Activated CD8-positive, alpha-beta memory T cell treated with anti-CD3 and anti-CD28 coated beads, Interleukin-2, amount 50 U/mL, for 48 hours (primary cell): ENCODE measurements at places on chromosomes 5 and 9.

- DNase-seq: no peak
These were observed 103.3 kb downstream of the ESM1 start for GRCh38 chr5:54882101-54882500.

- no peak for DNase-seq
These were observed 15.9 kb downstream of the GABRA1 start for GRCh38 chr5:161863811-161864210.

DNA sequence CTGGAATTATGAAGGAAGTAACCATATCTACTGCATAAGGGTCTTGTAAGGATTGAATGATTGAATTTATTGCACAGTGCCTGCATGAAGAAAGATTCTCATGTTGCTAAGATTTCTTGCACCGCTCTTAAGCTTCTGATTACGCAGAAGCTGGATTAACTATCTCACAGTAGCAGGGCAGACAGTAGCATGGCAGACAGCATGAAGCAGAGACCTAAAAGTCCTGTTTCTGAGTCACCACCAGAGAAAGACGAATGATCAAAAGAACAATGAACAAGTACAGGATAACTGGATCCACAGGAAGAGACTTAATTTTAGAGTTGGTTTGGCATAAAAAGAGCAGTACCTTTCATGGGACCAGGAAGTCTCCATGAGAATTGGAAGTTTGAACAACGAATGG lies 142.4 kb downstream of the MAPKAP1 start:
- no peak for DNase-seq

DNA sequence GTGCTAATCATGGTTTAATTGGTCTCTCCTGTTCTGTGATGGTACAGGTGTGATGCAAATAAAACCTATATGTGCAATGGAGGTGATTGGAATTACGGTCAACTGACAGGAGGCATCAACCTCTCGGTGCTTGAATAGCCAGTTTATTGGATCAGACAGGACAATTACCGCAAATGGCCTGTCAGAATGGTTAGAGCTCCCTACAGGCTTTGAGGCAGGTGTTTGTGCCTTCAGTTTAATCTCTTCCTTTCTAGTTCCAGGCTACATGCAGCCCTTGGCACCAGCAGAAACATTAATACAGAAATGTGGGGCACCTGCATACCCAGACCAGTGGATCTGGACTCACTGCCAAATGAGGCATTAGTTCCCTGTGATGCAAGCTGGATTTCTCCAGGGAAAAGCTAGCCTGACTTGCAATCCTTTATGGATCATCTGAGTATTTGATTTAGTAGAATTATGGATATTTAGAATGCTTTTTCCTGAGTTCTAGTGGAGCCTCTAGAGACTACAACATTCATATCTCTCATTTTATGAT lies 128.6 kb downstream of the MAT2B start:
- DNase-seq: no peak

DNA sequence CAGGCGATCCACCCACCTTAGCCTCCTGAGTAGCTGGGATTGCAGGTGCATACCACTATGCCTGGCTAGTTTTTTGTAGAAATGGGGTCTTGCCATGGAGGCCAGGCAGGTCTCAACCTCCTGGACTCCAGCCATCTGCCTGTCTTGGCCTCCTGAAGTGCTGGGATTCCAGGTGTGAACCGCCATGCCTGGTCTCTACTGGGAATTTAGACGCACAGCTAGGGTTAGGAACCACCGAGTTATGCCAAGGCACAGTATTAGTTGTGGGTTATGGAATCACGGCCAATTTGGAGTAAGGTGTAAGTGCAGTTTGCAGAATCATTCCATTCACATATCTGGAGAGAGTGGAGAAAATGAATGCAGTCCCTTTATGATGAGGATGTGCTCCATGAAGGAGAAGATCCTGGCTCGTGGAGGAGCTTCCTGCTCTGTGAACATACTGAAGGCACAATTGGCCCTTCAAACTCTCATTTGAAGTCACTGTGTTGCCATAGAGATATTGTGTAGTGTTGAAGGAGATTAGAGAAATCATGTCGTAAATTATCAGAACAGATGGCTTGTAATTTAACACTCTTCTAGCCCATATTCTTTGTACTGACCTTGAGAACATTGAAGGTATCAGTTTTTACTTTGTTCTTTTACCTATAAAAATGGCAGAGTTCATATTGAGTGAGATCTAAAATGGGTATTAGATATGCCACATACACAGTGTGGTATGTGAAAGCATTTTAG lies 18.8 kb downstream of the TRIO start:
- no peak for DNase-seq

GRCh38 chr5:89128906-89129625 lies 246.1 kb upstream of the MEF2C start:
- DNase-seq: no peak

DNA sequence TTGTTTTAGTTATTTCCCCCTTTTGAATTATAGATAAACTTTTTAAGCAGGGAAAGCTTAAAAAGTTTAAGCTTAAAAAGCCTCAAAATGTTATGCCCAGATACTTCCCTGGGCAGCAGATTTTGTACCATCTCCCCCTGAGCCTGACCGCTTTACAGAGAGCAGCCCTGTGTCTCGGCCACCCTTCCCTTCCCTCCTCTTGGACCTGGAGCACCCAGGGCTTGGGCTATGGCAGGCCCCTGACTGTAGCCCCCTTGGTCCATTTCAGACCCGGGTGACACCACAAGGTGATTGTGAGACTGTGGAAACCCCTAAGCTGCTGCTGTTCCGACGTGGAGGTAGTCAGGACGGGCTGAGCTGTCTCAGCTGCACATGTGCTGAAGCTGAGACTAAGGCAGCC lies 97.7 kb downstream of the RALGPS1 start:
- no peak for DNase-seq

DNA sequence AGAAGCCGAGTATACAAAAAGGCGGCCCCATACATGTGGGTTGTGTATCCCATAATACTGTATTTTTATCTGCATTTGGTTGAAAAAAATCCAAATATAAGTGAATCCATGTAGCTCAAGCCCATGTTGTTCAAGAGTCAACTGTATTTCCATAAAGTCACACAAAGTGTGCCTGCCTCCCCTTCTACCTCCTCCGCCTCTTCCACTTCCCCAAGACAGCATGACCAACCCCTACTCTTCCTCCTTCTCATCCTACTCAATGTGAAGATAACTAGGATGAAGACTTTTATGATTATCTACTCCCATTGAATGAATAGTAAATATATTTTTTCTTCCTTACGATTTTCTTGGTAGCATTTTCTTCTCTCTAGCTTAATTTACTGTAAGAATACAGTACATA lies 92.7 kb downstream of the RFX3 start:
- no peak for DNase-seq

GRCh38 chr5:3199962-3200755 lies 395.5 kb upstream of the IRX1 start:
- no peak for DNase-seq

DNA sequence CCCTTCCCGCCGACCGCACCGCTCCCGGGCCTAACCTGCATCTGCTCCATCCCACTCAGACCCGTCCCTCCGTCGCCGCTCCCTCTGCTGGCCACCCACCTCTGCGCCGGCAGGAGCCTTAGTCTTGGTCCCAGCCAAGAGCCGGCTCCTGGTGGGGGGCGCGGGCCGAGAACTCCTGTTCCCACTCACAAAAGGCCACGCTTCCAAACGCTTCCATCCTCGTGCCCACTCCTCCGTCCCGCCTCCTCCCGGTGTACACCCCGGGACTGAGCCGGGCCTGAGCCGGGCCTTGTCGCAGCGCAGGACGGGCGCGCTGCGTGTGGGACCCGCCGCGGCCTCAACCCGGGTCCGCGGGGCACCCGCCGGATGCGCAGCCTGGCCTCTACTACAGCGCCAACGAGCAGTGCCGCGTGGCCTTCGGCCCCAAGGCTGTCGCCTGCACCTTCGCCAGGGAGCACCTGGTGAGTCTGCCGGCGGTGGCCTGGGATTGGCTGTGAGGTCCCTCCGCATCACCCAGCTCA lies 7.5 kb downstream of the ADAMTS13 start:
- DNase-seq: peak; percentile 63

- no peak for DNase-seq
These were observed 252.6 kb downstream of the MED10 start for GRCh38 chr5:6125781-6126180.

GRCh38 chr5:14038341-14038959 lies 94.0 kb upstream of the DNAH5 start:
- no peak for DNase-seq

DNA sequence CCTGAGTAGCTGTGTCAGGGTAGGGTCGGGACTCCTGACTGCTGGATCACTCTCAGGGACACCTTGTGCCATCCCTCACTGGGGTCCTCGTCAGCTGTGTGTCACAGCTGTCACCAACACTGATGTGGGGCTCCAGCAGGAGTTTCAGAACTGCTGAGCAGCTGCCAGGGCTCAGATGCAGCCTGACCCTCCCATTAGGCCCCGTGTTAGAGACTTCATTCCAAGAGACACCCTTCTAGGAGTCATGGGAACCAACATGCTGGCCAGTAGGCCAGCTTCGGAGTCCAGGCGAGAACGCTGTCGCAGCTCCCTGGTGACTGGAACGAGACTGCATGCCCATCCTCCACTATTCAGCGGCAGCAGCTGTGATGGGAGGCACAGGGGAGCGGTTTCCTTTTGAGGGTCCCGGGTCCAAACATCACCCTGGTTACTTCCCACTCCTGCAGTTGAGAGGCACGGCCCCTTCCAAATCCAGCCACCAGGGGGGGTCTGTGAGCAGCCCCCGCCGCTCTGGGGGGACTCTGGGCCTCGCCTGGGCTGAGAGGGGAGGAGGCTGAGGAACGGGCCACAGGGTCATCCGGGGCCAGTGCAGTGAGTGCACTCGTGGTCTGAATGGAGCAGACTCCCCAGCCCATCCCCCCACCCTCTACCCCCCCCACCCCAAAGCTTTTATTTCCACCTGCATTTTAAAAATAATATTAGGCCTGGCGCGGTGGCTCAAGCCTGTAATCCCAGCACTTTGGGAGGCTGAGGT lies 12.6 kb upstream of the TCF7 start:
- peak; percentile 96 for DNase-seq

DNA sequence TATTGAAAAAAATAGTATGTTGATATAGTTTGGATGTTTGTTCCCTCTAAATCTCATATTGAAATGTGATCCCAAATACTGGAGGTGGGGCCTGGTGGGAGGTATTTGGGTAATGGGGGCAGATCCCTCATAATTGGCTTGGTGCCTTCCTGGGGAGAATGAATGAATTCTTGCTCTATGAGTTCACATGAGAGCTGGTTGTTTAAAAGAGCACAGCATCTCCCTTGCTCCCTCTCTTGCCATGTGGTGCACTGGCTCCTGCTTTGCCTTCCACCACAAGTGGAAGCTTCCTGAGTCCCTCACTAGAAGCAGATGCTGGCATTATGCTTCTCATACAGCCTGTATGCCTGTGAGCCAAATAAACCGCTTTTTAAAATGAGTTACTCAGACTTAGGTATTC lies 154.8 kb downstream of the ADAMTS6 start:
- DNase-seq: no peak

DNA sequence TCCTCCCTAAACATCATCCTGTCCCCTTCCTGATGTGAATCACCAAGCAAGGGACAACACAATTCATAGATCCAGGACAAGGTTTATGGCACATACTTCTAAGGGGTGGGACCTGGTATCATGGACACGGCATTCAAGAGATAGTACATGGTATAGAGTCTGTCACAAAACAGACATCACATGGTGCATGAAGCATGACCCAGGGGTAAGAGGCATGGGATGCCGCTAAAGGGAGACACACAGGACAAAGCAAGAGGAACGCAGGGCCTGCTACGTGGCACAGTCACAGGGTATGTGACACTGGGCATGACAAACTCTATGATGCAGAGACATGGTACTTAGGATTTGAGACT lies 20.7 kb downstream of the GSN start:
- DNase-seq: no peak

GRCh38 chr5:78129597-78129996 lies 164.9 kb downstream of the AP3B1 start:
- DNase-seq: no peak

DNA sequence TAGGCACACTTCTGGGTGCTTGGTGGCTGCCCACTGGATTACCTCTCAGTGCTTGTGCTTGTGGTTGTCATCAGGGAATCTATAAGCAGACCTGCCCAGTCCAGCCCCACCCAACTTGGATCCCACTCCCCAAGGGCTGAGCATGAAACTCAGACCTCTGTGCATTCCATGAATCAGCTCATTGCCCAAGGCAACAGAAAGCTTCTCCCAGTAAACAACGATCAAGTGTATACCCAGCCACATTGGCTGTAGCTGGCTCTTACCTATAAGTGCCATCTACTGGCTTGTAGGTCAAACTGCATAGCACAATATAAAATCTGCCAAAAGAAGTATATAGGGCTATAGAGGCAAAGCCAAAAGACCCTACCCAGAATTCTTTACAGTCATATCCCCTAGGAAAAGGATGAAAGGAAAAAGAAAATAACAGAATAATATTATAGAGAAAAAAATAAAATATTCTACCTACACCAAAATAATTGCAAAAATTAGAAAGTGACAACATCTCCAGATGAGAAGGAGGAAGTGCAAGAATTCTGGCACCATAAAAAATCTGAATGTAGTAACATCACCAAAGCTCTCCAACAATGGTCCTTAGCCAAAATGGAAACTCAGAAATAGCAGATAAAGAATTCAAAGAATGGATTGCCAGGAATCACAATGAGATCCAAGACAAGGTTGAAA lies 321.0 kb upstream of the TRPC7 start:
- DNase-seq: no peak

DNA sequence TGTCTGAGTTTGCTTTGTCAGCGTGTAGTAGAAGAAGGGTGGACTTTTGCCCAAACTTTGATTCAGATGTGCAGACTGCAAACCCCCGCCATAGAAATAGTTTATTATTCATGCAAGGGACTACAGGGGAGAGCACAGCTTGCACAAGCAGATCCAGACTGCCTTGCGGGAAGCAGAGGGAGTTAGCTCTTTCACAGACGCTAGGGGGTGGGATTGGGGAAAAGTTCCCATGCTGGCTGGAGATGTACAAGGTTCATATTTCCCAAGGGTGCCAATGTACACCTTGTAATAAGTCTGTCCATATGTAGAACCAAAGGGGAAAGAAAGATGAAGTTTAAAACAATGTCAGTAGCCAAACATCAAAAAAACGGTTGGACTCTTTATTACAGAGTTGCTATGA lies 749.7 kb upstream of the COX7C start:
- no peak for DNase-seq

- DNase-seq: no peak
These were observed 22.1 kb downstream of the ANXA1 start for GRCh38 chr9:73173557-73174329.

DNA sequence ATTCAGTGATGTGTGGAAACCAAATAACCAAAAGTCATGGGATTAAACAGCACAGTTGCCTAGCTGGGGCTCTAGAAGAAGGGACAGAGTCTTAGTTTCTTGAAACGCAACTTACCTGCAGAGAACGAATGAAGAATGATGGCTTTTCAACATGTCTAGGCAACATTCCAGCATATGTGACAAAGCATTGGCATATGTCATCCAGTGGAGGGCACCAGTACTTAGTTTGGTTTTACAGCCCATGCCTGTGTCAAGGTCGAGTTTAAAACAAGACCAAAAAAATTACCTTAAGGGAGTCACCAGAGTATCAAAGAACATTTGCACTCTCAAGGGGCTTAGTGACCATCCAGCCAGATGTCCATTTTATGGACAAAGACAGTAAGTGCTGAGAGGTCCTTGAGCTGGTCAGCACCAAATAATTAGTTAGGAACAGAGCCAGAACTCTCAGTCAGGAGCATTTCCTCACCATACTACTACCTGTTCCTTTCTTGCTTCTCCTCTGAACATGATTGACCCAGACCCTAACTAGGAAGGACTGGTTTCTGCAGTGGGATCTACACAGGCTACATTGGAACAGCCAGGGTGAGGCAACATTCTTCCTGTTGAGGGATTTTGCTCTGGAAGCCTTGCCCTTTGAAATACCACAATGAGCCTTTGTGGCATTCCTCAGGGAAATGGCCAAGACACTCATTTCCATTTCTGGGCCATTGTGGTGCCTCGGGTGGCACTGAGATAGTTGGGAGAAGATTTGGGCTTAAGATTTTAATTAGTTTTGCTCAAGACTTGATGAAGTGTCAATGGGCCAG lies 75.4 kb upstream of the ANKH start:
- DNase-seq: no peak
